ENCODE measurements at places on chromosomes 2 and 18.

DNA sequence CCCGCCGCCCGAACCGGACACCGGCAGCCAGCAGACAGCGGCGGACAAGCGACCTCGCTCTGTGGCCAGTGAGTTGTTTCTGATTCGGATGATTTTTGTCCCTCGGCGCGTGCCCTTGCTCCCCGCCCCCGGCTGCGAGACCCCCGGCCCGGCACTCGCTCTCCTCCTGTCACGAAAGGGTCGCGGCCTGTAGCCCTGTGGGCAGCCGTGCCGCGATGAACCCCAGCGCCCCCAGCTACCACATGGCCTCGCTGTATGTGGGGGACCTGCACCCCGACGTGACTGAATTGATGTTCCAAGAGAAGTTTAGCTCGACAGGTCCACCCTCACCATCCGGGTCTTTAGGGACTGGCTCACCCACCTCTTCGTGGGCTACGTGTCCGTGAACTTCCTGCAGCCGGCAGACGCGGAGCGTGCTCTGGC is 1257.5 kb upstream of the ACVR2A start:
- DNase-seq = no peak

DNA sequence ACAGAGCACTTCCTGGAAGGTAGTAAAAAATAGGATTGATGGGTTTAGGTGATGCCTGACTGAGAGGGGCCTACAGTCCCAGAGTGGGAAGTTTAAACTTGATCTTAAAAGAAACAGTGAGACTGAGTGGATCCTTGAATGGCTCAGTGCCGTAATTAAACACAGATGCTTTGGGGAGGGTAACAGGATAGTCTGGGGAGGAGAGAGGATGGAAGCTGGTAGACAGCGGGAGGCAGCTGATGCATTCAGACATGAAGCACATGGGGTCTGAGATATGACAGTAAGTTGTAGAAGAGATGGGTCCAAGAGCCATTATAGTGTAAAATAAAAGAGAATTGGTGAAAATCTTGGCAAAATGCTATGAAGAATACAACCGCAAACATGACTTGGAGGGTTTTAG is 54.4 kb downstream of the AOX1 start:
- DNase-seq = no peak

DNA sequence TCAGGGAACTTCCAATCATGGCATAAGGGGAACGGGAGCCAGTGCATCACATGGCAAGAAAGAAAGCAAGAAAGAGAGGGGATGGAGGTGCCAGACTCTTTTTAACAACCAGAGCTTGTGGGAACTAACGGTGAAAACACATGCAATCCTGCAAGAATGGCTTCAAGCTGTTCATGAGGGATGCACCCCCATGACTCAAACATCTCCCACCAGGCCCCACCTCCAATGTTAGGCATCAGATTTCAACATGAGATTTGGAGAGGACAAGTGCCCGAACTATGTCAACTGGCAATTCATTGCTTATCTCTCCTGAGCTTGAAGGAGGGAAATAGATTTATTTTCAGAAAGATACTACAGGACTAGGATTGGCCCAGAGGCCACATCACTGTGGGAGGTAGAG is 270.0 kb downstream of the SLC4A3 start:
- DNase-seq = no peak

DNA sequence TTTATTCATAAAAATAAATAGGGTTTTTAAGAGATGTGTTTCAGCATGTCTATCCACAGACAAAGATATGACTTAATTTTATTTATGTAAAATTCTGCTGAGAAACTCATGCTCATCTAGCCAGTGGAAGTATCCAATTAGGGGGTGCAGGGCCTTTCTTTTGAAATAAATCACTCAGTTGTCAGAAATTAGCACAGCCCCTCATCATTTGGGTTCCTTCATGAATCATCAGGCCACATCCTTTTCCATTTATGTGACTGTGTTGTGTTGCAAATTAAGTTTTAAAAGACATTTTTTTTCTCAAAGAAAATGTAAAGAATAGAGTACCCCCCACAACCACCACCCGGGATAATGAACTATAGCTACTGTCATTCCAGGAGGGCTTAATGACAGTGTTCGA is 185.8 kb downstream of the NRP2 start:
- no peak for DNase-seq

DNA sequence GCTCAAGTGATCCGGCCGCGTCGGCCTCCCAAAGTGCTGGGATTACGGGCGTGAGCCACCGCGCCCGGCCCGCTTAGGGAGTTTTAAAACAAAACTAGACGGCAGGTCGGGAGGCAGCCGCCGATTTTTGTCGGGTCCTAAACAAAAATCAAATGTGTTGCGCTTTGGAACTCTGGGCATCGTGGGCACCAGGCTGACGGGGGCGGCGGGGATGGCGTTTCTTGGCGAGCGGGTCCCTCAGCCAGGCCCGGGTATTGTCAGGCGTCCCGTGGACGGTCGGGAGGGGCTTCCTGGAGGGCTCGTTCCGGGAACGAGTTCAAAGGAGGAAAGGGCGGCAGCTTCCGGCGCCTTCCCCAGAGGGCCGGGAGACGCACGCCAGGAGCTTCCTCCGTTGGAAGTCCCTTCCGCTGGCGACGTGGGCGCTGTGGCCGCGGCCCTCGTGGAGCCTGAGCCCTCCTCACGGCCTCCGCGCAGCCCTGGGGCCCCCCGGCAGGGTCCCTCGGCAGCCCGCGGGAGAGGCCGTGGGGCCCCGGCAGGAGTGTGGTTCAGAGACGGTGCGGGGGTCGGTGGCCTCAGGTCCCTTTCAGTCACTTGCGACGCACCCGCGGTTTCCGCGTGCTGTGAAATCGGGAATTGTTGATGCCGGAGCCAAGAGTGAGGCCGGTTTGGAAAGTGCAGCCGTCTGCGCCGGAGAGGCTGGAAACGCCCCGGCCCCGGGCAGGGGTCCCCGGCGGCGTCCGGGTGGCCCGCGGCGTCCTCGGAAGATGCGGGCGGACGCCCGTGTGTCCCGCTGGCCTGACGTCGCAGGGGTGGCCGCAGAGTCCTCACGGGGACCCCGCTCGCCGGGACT is 59.3 kb downstream of the EMILIN2 start:
- no peak for DNase-seq

DNA sequence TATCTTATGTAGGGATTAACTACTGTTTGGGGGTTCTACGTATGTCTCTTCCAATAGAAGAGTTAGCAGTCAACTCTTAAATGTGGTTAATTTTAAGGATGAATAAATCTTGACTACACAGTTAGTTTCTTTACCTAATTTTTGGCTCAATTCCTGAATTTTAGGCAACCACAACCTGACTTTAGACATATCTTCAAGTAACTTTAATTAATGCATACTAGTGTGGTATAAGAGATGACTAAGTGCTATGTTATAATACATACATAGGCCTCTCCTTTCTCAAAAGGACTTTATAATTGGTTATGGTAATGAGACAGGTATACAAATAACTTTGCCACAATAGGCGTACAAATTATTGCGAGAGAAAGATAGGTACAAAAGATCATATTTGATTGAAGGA is 312.0 kb downstream of the IRS1 start:
- DNase-seq = no peak

DNA sequence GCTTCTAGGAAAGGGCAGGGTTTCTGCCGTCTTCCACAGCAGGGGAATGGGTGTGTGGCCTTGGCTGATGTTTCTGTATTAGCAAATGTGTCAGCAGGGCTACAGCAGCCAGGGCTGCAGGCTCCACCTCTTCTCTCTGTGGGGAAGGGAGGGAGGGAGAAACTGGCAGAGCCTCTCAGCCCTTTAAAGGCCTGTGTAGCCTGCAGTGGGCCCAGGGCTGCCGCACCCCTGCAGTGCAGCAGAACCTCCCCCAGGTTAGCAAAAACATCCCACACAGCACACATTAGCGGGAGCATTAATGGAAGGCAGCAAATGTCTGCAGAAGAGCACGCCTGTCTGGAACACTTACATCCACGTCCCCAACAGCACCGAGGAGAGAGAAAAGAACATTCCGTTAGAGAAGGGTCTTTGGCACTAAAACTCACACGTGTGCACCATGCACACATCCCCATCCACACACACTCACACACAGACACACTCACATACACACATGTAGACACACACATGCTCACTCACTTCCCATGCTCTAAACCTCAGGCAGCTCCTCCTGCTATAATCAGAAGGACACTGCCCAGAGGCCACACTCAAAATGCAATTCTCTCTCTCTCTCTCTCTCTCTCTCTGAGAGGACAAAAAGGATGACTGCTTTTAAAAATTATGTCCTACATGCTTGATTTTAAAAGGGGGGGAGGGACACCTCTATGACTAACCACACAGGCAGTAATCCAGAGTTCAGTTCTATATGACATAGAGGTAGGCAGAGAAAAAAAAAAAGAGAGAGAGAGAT is 24.1 kb downstream of the MRPL35 start:
- DNase-seq = no peak

- no peak for DNase-seq
Observed at GRCh38 chr2:49812730-49813129, 658.4 kb upstream of the FSHR start.

DNA sequence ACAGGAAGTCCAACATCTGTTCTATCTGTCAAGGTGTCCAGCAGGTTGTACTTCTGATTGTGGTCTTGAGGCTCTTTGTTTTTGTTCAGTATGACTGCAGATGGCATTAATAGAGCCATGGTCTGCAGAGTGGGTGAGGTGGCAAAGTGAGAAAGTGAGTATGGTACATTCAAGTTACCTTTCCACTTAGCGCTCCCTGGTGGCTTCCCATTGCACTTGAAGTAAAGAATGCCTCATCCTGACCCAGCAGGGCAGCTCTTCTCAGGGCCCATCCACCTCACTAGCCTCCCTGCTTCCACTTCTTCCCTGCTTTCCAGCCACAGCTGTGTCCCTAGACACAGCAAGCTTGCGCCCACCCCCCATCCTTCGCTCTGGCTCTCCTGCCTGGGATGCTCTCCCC is 148.0 kb upstream of the ALPP start:
- no peak for DNase-seq

DNA sequence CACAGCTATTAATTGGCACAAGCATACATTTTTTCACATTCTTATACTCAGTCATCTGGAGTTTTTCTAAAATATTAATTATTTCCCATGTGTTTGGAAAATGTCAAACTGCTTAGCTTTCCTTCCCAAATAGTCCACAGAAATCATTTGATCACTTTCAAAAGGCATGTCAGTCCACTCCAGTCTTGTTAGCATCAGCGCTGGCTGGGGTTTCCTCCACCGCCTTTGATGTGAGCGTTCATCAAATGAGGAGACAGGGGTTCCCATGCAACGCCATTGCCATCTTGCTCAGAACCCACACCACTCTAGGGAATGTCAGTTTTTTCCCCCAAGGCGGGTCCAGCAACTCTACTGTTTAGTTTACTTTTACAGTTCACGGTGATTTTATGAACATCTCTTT is 13.1 kb upstream of the RAX start:
- DNase-seq = no peak

- no peak for DNase-seq
Observed at GRCh38 chr18:43276491-43276890, 799 bp downstream of the SYT4 start.

- DNase-seq = no peak
Observed at GRCh38 chr2:134676960-134677359, 41.8 kb downstream of the TMEM163 start.

Measured in SK-N-MC (cell line).